ENCODE measurements at places on chromosomes 1 and 21. TPM values are rescaled to one million over a fixed set of nuclear protein-coding genes. Genes with fewer than 3 reads are reported as not detected.
A peak's percentile ranks its signal among the peaks of the same experiment; 100 is the strongest.

DNA sequence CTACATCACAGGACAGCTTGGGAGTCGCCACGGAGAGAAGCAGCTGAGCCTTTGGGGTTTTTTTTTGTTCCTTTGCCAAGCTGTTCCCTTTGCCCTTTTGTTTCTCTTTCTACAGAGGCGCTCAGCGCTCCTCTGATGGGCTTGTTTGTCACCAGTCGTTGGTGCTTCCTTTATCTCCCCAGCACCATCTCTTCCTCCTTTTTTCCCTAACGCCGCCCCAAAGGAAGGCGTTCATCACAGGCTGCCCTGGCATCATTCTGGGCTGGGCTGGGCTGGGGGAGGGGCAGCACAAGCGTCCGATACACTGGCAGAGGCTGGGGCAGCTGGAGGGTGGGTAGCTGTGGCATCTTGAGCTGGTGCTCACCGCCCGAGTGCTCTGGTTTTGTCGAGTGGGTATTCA lies 10.5 kb downstream of the IGSF21 start:
- H3K27me3 ChIP-seq, result peaks cover 96% of the 10 kb centered on the region
- no peak for DNase-seq
- no peak overlapping the region for H3K27ac ChIP-seq
- H3K4me3 ChIP-seq, result no peak overlapping the region
- no peaks in the 10 kb centered on the region for H3K4me1 ChIP-seq

DNA sequence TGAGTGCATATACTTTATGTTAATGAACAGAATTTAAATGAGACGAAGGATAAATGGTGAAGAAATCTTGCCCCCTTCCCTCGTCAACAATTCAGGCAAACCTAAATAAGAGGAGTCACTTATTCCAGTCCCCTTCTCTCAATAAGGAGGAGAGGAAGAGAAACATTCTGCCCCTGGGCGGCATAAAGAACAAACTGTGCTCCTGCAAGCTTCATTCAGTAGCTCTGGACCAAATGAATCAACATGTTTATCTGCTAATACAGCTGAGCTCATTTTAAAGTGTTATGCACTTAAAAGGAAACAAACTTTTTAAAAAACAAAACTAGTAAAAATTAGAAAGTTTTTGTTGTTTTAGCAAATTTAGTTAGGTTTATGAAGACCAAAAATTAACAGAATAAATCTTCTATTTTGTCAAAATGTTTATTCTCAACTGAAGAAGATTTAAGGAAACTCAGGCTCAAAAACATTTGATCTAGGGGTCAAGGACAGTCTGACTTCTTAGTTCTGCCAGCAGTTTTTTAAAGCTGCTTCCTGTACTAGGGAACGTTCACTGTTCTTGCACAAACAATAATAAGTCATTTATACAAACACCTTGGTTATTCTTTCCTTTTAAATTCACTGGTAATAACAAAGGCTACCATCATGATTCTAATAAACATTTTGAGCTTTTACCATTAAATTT lies 58.3 kb downstream of the AKT3 start:
- DNase-seq, result no peak
- no peak overlapping the region for H3K27ac ChIP-seq
- peaks cover 23% of the 10 kb centered on the region for H3K4me1 ChIP-seq
- H3K36me3 ChIP-seq, result no peaks in the 10 kb centered on the region

GRCh38 chr1:56132520-56132919 lies 446.8 kb downstream of the PLPP3 start:
- H3K4me1 ChIP-seq, result no peaks in the 10 kb centered on the region
- H3K4me3 ChIP-seq, result no peak overlapping the region
- no peak overlapping the region for H3K27ac ChIP-seq
- DNase-seq, result no peak

Gene SLC6A17
- total RNA-seq, result 0.24 TPM

DNA sequence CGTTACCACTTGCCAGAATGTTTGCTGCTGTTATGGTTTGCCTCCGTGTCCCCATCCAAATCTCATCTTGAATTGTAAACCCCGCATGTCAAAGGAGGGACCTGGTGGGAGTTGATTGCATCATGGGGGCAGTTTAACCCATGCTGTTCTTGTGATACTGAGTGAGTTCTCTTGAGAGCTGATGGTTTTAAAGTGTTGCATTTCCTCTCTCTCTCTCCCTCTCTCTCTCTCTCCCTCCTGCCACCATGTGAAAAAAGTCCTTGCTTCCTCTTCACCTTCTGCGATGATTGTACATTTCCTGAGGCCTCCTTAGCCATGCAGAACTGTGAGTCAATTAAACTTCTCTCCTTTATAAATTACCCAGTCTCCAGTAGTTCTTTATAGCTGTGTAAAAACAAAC lies 44.4 kb downstream of the CFHR5 start:
- H3K27me3 ChIP-seq, result no peaks in the 10 kb centered on the region
- no peak overlapping the region for H3K4me3 ChIP-seq

- H3K4me1 ChIP-seq, result peaks cover 41% of the 10 kb centered on the region
- H3K27me3 ChIP-seq, result no peaks in the 10 kb centered on the region
- H3K36me3 ChIP-seq, result peaks cover 11% of the 10 kb centered on the region
- DNase-seq, result no peak
- H3K4me3 ChIP-seq, result no peak overlapping the region
- H3K27ac ChIP-seq, result no peak overlapping the region
These were observed 18.8 kb downstream of the PIK3C2B start for GRCh38 chr1:204475656-204476432.

DNA sequence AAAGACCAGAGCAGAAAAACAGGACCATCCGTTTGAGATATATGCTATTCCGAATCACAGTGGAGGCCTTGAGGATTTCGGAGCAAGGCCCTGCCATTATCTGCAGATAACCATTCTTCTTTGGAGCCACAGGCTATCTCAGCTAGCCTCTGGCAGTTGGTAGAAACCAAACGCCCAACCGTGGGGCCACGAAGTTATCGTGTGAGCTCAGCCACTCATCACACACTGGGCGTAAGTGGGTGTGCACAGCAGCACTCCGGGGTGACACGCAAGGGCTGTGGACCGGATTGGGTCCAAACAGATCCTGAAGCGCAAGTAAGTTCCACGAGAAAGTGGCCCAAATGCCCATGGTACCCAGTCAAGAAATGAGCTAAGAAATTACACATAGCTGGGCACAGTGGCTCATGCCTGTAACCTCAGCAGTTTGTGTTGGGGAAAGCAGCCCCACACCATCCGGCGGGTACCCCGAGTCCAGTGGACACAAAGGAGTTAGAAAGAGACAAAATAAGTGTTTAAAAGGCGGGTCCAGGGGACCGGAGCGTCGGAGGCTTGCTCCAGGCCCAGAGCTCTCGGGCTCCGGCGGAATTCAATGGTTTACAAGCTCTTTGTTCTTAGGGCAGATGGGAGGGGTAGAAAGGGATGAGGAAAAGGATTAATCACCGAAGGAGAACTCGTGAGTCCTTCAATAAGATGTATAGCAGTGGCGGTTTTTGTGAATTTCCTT lies 130.6 kb downstream of the LIPI start:
- no peaks in the 10 kb centered on the region for H3K4me1 ChIP-seq
- no peaks in the 10 kb centered on the region for H3K36me3 ChIP-seq
- H3K27me3 ChIP-seq, result no peaks in the 10 kb centered on the region
- H3K27ac ChIP-seq, result no peak overlapping the region

DNA sequence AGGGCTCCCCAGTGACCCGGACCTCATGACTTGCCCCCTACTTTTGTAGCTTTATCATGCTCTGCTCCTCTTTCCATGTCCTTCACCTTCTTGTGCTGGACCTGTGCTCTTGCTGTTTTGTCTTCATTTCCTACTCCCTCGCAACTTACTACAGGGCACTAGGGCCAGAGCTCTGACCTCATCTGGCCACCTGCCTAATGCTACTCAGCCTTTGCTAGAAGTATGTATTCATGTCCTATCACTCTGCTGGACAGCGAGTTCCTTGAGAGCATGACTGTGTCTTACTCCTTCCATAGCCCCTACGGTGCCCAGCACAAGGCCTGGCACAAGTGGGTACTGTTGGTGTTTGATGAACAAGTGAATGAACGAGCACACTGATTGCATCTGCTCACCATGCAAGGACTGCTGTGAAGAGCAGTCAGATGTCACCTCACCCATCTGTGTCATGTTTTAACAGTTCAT lies 1.9 kb downstream of the MTFR1L start:
- no peak for DNase-seq
- peak overlapping the region; percentile 77 for H3K4me3 ChIP-seq
- H3K27me3 ChIP-seq, result no peaks in the 10 kb centered on the region
- H3K27ac ChIP-seq, result peak overlapping the region; percentile 64

DNA sequence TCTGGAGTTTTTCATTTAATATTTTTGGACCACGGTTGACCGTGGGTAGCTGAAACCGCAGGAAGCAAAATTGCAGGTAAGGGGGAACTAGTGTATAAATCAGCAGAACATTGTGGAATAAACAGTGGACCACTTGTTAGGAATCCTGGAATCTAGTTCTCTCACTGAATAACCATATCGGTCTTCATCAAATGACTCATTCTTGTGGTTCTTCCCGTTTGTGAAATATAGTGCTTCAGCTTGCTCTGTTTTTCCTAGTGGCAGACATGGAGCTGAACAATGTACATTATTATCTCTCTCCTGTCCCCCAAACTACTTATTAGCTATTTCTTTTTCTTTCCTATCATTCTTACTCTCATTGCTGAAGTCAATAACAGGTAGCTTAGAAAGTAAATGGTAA lies 61.9 kb downstream of the HSPA13 start:
- H3K4me1 ChIP-seq, result no peaks in the 10 kb centered on the region
- H3K36me3 ChIP-seq, result no peaks in the 10 kb centered on the region
- no peak overlapping the region for H3K27ac ChIP-seq
- no peaks in the 10 kb centered on the region for H3K27me3 ChIP-seq
- DNase-seq, result no peak
- no peak overlapping the region for H3K4me3 ChIP-seq

Gene CACNA1S
- not detected for total RNA-seq

Gene APH1A
- 195 TPM for total RNA-seq

GRCh38 chr1:119286587-119287181 lies 81.9 kb upstream of the HAO2 start:
- no peaks in the 10 kb centered on the region for H3K27me3 ChIP-seq
- no peak overlapping the region for H3K4me3 ChIP-seq
- peak; percentile 33 for DNase-seq
- no peaks in the 10 kb centered on the region for H3K36me3 ChIP-seq
- H3K27ac ChIP-seq, result no peak overlapping the region

Gene EGLN1
- total RNA-seq, result 33.3 TPM

DNA sequence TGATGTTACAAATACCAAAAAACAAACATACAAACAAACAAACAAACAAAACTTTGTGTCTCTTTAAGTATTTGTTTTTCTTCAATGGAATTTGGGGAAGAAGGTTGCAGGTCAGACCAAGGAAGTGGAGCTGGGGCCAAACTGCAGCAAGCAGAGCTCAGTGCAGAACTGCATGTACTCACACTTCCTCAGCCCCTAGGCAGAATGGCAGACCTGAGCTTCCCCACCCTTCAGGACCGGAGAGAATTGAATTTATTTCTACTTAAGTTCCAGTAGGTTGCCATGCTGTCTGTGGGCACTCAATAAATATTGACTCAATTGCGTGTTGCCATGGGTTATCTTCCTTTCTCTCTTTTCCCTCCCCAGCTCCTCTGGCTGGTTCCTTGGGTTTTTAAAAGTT lies 173.6 kb downstream of the PTGER3 start:
- no peaks in the 10 kb centered on the region for H3K36me3 ChIP-seq
- no peaks in the 10 kb centered on the region for H3K27me3 ChIP-seq
- H3K4me3 ChIP-seq, result no peak overlapping the region
- DNase-seq, result no peak

All from Calu3 (cell line).